ENCODE measurements at places on chromosomes 2 and 18. TPM values are rescaled to one million over a fixed set of nuclear protein-coding genes. Genes with fewer than 3 reads are reported as not detected.

The REG3G gene
- not detected for total RNA-seq

The ERFE gene
- 0.86 TPM for total RNA-seq

The UPP2 gene
- total RNA-seq = not detected

The MYO5B gene
- total RNA-seq = under 0.01 TPM

The CTNNA2 gene
- total RNA-seq = not detected

The SKOR2 gene
- not detected for total RNA-seq

The TRAPPC8 gene
- 56.6 TPM for total RNA-seq

The CDK15 gene
- total RNA-seq = 3.5 TPM

The ATOH8 gene
- 9.1 TPM for total RNA-seq

The ACTR2 gene
- 115 TPM for total RNA-seq

The NPC1 gene
- total RNA-seq = 34.5 TPM

The SLC38A11 gene
- not detected for total RNA-seq

The DSC3 gene
- 0.43 TPM for total RNA-seq

The CASP8 gene
- 22.0 TPM for total RNA-seq

The CYRIA gene
- total RNA-seq = 0.43 TPM

The G6PC2 gene
- total RNA-seq = not detected

The DYNAP gene
- total RNA-seq = not detected

The CRYGD gene
- total RNA-seq = not detected

The TSGA10 gene
- total RNA-seq = 1.9 TPM

The MRPL19 gene
- 42.8 TPM for total RNA-seq

The C2orf72 gene
- total RNA-seq = not detected

The CFC1 gene
- total RNA-seq = not detected

The VIT gene
- not detected for total RNA-seq

The WNT10A gene
- not detected for total RNA-seq

The RNF125 gene
- under 0.01 TPM for total RNA-seq

The CDH20 gene
- total RNA-seq = under 0.01 TPM

The DUSP2 gene
- total RNA-seq = 2.3 TPM

The MAB21L4 gene
- not detected for total RNA-seq

The DAW1 gene
- 0.64 TPM for total RNA-seq

The RAB10 gene
- total RNA-seq = 128 TPM

The ZFAND2B gene
- 25.5 TPM for total RNA-seq

The CIDEA gene
- total RNA-seq = not detected

The GALNT14 gene
- total RNA-seq = under 0.01 TPM

The GNAL gene
- under 0.01 TPM for total RNA-seq

The SLC9A4 gene
- total RNA-seq = under 0.01 TPM

The GRHL1 gene
- 1.7 TPM for total RNA-seq

The FBLN7 gene
- 1.3 TPM for total RNA-seq

The SPHKAP gene
- total RNA-seq = under 0.01 TPM

The VIL1 gene
- total RNA-seq = not detected

The SELENOI gene
- 34.1 TPM for total RNA-seq
